Hippocampal formation (tissue), 2 donors: ENCODE measurements at places on chromosomes 2 and 18.

- no peak for DNase-seq
Measured at GRCh38 chr2:188524519-188525113, 232.9 kb downstream of the GULP1 start.

- DNase-seq: no peak
Measured at GRCh38 chr18:78213361-78213994, 766.1 kb upstream of the SALL3 start.

DNA sequence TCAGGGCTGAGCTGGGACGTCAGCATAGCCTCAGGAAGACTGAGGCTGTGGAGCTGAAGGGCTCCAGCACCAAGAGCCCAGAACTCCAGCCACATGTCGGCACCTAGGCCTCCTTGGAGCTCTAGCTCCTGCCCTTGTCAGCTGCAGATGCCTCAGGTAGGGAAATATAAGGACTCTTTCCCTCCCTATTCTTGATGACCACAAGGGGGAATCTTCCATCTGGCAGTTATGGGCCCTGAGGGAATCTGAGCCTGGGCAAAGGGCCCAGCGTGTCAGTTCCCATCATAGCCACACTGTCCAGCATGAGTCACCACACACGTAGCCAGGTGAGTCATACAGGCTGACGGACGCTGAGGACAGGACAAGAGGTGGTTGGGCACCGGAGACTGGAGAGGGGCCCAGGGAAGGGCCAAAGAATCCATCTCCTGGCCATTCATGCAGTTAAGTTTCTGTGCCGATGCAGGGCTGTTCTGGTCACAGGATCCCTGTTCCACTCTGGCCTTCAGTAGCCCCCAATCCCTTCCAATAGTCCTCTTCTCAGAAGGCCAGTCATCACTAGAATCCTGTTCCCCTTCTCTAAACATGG is 1.8 kb downstream of the MPV17 start:
- no peak for DNase-seq

- DNase-seq: no peak
Measured at GRCh38 chr18:59742325-59743111, 45.3 kb upstream of the CCBE1 start.

- no peak for DNase-seq
Measured at GRCh38 chr2:122366969-122367645, 611.7 kb downstream of the TSN start.

- DNase-seq: no peak
Measured at GRCh38 chr2:3585261-3586109, 9.4 kb upstream of the COLEC11 start.

DNA sequence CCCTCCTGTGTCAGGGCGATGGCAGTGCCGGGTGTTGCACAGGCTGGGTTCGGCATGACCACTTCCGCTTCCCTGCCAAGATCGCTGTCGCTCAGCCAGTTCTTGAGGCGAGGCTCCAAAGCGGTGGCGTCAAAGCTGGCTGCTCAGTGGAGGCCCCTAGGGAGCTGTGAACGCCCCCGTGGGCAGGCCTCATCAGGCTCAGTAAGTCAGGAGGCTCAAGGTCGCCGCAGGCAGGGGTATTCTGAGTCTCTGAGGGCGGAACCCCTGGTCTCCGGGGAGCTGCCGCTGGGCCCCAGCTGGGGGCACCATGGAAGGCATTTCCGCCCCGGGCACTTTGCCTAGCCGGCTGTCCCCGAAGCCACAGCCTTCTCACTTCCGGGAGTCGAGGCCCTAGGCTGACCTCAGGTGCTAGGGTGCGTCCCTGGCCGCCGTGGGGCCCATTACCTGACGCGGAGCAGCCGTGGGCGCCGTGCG is 210.4 kb downstream of the SOCS6 start:
- no peak for DNase-seq

DNA sequence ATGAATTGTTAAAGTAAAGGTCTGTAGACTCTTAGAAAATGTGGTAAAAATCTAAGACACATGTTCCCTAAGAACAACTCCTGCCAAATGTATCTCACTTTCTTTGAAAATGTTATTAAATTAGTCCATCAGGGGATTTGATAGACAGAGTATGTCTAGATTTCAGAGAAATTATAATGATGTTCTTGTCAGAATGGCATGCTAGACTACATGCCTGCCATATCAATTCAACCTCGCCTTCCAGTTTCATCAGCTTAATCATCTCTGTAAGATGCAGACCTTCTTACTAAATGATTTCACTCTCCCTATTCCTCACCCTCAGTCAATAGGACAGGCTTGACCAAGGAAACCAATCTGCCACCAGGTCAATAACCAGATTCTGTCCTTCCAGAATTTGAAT is 368.4 kb downstream of the TXNL1 start:
- no peak for DNase-seq

DNA sequence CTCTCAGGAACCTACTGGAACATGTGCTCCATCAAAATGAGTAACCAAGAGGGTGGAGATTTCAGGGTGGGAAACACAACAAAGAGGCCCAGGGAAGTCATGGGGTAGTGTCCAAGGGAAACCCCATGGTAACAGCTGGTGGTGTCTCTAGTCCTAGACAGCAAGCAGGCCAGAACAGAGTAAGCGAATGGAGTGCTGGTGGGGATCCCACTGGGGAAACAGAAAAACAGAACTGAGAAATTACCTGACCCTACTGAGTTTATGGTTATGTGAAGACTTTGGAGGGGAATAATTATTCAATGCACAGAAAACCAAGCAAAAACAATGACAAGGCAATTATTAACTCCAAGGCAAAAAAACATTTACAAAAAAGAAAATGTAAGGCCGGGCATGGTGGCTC is 16.9 kb downstream of the ERCC3 start:
- DNase-seq: no peak

DNA sequence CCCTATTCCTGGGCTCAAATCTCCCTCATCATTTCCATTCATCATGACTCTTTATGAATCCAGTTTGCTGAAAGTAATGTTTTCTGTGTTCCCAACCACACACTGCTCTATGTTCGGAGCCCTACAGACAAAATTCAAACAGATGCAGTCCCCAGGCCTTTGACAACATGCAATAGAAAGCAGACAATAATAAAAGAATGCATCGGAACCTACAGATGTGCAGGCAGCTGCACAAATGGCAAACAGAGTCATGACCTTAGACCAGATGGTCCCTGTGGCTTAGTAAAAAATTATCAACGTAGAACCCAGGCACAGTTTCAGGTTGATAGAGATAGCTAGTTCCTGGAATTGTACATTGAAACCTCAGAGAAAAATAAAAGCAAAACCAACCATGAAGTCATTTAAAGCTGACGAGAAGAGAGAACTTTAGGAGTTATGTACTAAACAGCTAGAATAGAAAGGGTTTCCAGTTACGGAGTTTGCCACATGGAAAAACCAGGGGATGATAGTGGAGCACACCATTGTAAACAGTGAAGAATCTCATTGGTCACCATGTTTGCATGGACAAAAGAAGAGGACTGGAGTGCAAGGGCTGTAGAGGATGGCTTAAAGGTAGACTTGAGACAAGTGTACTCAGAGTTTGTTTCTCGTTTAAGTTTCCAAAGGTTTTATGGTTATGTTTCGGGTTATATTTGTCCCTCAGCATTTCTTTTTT is 23.2 kb upstream of the ACVR1 start:
- DNase-seq: no peak

DNA sequence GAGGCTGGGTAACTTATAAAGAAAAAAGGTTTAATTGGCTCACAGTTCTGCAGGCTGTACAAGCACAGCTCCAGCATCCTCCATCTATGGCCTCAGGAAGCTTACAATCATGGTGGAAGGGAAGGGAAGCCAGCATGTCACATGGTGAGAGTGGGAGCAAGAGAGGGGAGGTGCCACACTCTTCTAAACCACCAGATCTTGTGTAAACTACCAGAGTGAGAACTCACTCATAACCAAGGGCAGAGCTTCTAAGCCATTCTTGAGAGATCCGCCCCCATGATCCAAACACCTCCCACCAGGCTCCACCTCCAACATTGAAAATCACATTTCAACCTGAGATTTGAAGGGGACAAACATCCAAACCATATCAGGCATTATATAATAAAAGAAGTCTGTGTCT is 121.6 kb upstream of the CDC42EP3 start:
- no peak for DNase-seq

DNA sequence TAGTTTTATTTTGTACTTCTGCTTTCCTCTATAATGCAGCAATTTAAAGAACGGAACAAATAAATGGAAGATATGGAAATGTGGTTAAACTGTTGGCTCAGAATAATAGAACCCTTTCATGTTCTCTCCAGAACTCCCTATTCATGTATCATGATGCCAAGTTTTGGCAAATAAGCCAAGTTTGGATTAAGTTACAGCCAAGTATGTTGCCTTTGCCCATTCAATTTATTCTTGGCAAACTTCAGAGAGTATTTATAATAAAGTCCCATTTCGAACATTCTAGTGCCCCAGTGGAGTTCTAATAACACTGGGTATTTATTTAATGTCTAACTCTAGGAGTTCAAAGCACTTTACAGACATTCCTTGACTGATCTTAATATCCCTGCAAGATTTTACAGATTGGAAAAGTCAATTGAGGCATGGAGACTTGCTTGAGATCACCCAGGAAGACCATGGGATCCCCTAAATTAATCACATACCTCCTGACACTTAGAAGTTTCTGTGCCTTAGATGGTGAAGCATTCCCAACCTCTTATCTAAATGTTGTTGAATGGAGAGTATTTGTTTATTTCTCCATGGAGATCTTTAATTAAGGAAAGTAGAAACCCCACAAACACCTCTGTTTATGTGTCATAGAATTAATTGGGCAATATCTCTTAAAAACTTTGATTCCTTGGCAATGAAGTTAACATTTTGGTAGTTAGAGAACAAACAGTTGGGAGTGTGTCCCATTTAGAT is 106.7 kb downstream of the ACKR3 start:
- no peak for DNase-seq

DNA sequence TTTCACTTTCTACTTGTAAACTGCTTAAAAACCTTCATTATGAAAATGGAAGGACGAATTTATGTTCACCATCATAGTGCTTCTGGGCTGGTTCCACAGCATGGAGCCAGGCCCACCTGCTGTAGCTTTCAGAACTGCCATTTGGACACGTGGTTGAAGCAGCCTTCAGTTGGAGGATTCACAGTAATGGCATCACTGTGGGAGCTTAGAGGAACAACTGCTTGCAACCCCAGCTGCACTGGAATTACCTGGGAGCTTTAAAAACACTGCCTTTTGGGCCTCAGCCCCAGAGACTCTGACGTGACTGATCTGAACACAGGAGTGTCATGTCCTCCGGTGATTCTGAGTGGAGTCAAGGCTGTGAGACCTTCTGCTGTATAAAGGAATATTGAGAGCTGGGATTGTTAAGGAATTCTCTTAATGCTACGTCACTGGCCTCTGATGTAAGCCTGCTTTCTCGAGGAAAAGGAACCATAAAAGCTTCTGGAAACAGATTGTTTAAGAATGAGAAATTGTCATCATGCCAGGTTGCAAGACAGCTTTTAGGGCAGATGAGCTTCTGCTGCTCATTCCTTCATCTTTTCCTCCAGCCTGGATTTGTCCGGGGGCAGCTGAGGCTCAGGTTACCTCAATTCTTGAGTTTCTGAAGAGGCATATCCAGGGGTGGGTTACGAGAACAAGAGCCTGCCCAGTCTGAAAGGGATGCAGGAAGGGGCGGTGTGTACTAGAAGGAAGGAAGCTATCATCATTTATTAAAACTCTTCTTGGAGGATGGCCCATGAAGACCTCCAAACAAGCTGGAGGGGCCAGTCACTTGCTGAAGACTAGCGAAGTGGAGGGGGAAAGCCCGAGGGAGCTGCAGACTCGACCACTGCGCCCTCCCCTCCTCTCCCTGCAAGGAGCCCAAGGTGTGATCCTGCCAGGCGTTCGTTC is 1.3 kb upstream of the IL1R1 start:
- no peak for DNase-seq

GRCh38 chr2:128505575-128506526 is 187.2 kb upstream of the HS6ST1 start:
- no peak for DNase-seq

- DNase-seq: no peak
Measured at GRCh38 chr2:25688236-25688635, 14.9 kb upstream of the DTNB start.

DNA sequence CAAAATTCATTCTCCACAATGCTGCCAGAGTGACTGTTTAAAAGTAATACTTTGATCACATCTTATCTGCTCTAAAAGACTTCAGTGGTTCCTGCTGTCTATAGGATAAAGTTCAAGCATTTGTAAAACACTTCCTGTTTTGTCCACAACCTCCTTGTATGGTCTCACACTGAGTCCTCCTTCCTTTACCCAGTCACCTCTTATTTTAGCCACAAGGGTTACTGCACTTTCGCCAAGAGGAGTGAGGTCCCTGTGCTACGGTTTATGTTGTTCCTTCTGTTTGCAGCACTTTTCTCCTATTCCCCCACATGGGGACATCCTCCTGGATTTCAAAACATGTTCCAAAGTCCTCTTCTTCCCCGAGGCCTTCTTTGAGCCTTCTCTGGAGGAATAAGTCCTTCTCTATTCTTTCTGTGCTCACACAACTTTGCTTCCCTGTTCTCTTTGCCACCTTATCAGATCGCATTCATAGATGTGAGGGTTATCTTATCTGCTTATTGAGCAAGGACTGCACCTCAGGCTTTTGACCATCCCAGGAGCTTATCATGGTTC is 112.2 kb upstream of the NABP1 start:
- no peak for DNase-seq

DNA sequence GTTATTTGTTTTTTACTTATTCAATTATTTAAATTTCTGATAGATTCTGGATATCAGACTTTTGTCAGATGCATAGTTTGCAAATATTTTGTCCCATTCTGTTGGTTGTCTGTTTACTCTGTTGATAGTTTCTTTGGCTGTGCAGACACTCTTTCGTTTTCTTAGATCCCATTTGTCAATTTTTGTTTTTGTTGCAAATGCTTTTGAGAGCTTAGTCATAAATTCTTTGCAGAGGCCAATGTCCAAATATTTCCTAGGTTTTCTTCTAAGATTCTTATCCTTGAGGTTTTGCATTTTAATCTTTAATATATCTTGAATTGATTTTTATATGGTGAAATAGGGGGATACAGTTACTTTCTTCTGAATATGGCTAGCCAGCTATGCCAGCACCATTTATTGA is 112.7 kb upstream of the SESTD1 start:
- DNase-seq: no peak

GRCh38 chr2:71333619-71334018 is 2.0 kb downstream of the ZNF638 start:
- DNase-seq: no peak

DNA sequence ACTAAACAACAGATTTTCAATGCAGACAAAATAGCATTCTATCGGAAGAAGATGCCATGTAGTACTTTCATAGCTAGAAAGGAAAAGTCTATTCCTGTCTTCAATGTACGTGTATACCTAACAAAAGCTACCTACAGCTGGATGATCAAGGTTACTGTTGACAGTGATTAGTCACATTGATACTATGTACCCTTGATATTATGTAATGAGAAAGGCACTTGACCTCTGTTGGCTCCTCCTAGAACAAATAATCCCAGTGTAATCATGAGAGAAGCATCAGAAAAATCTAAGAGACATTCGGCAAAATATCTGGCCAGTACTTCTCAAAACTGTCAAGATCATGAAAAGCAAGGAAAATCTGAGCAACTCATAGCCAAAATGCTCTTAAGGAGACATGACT is 44.4 kb upstream of the LRRTM4 start:
- DNase-seq: no peak

- no peak for DNase-seq
Measured at GRCh38 chr2:161722547-161723503, 98.6 kb downstream of the SLC4A10 start.
